ENCODE measurements at places on chromosomes 12 and 14.
A peak's percentile ranks its signal among the peaks of the same experiment; 100 is the strongest.

DNA sequence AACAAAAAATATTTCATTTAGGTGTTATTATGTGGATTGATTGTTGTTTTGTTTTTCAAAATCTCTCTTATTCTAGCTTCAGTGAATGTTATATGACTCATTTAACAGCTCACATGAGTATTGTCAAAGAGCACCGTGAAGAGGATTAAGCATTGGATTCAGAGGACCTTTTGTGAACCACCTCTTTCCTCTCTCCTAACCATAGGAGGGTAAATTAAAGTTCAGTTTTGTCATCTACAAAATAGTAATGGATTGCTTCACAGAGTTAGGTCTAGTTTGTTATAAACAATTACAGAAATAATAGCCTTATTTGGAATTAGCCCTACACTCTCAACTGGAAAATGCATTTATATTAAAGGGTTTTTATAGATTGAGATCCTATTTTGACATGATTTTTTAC lies 962 bp upstream of the KERA start:
- no peak for DNase-seq

GRCh38 chr14:102875652-102876051 lies 46.8 kb upstream of the AMN start:
- DNase-seq, result peak; percentile 27

DNA sequence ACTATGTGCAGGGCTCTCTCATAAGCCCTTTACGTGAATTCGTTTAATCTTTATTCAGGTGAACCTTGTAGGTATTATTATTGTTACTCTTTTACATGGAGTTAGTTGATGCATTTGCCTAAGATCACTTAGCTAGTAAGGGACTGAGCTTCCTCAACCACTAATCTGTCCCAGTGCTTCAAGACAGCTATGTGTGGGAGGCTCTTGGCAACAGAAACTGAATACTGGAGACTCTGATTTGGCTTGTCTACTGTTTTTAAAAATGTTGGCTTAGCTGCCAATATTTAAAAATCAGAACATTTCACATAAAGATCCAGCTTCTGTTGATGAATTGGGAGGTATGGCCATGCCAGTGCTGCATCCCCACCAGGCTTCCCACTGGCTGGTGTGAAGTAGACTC lies 6.8 kb downstream of the KNTC1 start:
- DNase-seq, result no peak

GRCh38 chr12:87768501-87769287 lies 260.5 kb downstream of the C12orf50 start:
- no peak for DNase-seq

DNA sequence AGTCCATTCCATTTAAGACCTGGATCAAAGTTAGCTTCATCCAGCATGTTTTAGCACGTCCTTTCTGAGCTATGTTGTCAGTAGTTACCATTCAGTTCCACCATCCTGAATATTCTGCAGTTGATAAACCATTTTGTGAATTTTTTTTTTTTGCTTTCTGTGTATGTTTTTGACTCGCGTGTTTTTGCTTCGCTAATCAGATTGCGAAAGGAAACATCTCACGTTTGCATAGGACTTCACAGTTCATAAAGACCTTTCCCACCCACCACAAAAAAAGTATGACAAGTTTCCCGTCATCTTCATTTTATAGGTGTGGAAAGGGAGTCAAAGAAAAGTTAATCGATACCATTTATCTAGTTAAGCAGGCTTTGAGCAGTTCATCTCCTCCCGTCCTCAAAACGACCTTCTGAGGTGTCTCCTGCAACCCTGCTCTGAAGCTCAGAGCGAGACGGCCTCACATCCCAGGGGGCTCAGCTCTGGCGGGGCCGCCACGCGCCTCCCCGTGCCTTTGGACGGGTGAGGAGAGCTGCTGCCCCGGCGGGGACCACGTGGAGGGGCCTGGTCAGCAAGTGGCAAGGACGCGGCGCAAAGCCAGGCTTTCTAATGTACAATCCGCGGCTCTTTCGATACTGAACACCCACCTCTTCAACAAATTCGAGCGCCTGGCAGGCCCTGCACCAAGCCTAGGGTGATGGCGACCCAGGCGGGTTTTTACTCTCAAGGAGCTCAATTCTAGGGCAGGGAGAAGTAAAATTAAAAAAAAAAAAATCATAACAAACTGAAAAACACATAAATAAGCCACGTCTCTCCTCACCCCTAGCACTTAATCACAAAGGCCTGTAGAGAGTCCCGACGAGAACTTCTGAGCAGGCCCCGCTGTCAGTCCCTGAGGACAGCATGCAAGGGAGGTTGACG lies 988 bp upstream of the TMEM263 start:
- DNase-seq, result no peak

DNA sequence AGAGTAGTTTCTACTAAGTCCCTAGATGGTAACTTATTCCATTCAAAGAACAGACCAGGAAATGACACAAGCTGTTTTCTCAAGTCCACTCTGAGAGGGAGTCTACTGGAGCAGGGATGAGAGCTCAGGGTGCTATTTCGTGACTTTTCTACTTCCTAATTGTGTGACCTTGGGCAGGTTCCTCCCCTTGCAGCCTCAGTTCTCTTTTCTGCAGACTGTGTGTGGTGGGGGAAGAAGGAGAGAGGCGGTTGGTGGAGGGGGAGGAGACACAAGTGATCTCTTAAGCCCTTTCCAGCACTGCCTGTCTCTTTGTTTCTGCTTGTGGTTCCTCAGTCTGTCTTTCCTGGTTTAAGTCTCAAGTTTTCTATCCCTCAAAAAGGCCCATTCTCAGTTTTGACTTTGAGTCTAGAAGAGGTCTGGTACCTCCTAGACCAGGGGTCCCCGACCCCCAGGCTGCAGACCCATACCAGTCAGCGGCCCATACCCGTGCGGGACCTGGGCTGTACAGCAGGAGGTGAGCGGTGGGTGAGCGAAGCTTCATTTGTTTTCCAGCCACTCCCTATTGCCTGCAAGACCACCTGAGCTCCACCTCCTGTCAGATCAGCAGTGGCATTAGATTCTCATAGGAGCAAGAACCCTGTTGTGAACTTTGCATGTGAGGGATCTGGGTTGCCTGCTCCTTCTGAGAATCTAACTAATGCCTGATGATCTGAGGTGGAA lies 10.7 kb downstream of the FGF6 start:
- no peak for DNase-seq

- DNase-seq, result no peak
These were observed 150.5 kb downstream of the KCNH5 start for GRCh38 chr14:62894736-62895135.

DNA sequence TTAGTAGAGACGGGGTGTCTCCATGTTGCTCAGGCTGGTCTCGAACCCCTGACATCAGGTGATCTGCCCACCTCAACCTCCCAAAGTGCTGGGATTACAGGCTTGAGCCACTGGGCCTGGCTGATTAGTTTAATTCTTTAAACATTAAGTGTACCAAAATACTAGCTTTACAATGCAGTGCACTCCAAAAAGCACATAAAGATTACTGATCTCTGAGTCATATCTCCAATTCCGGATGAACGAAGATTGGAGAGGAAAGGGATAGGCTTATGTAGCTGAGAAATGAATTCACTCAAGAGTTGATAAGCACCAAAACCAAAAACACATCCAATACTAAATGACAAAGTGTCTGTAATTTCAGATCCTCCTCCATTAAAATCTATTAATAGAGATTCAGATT lies 15.1 kb downstream of the NAV3 start:
- no peak for DNase-seq

DNA sequence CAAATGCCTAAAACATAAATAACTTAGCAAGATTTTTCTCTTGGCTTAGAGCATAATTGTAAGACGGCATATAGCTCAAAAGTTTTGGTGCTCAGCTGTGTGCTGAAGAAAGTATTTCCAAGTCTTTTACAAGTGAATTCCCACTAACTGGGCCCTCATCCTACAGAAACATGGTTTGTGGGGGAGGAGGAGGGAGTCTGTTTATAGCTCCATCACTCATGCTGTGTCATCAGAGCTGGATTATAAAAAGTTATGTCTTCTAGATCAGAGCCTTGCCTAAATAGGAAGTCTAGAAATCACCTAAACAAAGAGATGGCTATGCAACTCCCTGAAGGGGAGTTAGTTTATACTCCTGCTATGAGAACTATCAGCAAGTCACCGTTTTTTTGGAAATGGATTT lies 65.9 kb upstream of the OTOGL start:
- DNase-seq, result peak; percentile 38

DNA sequence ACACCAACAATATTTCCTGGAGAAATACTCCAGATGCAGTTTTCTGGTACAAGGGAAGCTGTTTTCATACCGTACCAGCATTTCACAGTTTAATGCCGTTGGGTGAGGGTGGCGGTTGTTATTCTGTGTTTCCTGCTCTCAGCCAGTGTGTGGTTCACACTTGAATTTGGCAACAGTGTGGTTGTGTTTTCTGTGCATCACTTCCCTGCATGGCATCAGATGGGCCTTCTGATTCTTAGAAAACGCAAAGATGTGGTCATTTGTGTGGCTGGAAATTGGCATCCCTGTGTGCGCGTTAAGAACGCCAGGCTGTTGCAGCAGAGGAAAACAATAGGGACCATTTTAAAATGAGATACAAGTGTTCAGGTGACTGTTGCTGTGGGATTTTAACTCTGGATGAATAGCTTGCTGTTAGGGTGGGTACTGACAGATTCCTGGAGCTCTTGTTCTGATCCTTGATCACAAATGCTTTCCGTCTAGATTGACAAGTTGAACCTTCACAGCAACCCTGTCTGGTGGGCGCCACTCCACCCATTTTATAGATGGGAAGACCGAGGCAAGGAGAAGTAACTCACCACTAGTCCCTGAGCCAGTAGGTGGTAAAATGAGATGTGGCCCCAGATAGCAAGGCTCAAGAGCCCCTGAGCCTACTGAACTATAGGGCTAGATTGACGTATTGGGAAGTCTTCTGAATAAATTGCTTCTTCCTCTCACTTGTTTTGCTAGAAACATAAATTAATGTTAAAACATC lies 231.2 kb downstream of the CHST11 start:
- DNase-seq, result no peak
